T1000 (cell line): ENCODE measurements at places on chromosomes 7 and 10.
A peak's percentile ranks its signal among the peaks of the same experiment; 100 is the strongest.

DNA sequence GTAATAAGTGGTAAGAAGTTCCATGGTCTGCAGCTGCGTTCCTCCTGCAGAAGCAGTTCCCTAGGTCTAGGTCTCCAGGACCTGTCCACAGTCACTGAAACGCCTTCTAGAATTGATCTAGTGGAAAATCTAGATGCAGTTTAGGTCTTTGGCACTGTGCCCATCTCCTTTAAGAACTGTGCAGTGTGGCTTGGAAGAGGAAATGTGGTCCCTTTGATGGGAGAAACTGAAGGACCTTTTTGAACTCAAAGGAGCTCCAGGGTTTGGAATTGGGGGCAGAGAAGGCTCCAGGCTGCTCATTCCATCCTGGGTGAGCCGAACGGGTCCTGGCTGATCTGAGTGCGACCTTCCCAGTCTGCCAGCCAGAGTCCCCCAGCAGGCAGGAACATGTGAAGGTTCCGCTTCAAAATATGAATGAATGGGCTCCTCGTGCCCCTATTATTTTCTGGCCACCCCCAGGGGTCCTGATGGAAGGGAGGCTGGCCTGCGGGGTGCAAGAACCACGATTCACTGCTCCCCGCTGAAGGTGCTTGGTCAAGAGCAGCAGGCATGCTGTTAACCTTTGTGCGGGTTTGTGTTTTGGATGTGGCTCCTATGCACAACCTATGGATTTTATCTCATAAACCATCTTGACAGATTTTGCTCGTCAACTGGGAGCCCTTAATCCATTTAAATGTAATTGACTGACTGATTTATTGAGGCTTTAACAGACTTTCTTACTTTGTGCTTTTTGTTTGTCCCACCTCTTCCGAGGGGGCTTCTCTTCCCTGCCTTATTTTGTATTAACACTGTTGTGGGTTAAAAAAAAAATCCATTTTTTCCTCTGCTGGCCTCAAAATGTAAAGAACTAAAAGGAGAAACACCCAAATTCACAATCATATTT, 36.7 kb downstream of the ZNF467 start:
- DNase-seq = no peak

- peak; percentile 98 for DNase-seq
Measured at GRCh38 chr10:27998178-27998953, 513 bp downstream of the ODAD2 start.

GRCh38 chr7:136016649-136017395, 39.7 kb upstream of the MTPN start:
- DNase-seq = no peak

GRCh38 chr10:132399117-132400035, 2.4 kb downstream of the PWWP2B start:
- no peak for DNase-seq

DNA sequence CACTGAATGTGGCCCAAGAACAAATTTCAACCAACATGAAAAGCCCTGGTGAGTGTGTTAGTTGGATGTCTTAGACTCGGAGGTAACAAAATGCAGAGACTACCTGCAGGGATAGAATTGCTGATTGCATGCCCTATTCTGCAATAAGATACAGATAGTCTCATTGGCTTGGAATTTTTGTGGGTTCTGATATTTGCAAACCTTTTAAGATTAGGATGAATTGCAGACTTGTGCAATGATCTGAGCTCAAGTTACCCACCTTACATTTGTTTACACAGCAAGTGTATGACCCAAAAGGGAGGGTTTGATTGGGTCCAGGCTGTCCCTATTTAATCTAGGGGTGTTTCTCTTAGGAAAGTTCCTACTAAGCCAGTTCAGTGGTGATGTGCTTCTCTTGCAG, 45.4 kb downstream of the GPR37 start:
- no peak for DNase-seq

DNA sequence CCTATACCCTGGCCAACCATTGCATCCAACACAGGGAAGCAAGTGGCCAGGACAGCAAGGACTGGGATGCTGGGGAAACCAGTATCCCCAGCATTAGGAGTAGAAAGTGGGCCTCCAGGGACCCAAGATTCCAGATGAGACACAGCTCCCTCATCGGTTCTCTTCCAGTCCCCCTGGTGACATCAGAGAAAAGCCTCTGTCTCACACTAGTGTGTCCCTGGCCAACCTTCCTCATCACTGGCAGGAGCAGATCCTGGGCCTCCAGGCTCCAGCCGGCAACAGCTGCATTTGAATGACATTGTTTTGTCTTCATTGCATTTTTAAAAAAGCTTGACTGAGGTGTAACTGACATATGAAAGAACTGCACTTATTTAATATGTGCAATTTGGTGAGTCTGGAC, 177.3 kb upstream of the LYZL2 start:
- no peak for DNase-seq

DNA sequence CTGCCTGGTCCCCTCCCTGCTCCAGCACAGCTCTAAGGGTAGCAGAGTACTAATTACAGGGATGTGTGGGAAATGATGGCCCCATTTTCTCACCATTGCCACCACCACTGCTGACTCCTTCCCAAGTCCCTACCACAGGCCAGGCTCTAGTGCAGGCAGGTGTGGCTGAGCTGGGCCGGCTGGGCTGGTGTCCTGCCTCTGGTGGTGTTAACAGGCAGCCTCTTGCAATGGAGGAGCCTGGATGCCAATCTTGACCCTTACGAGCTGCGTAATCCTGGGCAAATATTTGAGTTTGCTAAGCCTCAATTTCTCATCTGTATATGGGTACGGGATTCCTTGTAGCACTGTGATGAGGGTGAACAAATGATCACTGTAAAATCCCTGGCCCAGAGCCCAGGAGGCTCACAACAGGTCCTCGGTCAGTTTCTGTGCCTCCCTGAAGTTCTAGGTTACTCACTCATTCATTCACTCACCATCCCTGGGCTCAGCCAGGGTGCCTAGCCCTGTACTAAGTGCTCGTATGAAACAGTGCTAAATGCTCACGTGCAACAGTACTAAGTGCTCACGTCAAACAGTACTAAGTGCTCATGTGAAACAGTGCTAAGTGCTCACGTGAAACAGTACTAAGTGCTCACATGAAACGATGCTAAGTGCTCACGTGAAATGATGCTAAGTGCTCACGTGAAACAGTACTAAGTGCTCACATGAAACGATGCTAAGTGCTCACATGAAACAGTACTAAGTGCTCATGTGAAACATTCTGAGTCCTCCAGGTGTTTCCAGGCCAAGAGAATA, 2.3 kb upstream of the FZD9 start:
- no peak for DNase-seq

GRCh38 chr10:87850742-87851205, 12.6 kb downstream of the KLLN start:
- no peak for DNase-seq
